ENCODE measurements at places on chromosomes 13 and 19.

GRCh38 chr19:43934055-43934984 lies 762 bp downstream of the ZNF45 start:
- DNase-seq: no peak

- no peak for DNase-seq
Observed at GRCh38 chr13:113953561-113953960, 20.3 kb downstream of the C13orf46 start.

GRCh38 chr19:40976134-40976533 lies 14.9 kb upstream of the CYP2B6 start:
- DNase-seq: no peak

DNA sequence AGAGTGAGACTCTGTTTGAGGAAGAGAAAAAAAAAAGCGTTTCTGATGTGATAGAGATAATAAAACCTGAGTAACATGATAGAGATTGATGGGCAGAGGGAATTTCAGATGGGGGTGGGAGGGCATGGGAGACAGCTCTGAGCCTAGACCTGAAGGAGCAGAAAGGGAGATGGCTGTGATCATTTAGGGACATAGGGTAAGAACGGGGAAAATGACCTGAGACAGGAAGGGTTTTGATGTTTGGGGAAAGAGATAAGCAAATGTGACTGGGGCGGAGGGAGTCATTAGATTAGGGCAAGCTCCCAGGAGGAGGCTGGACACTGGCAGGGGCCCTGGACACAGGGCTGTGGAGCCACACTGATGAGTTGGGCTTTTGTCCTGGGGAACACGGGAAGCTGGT lies 6.1 kb downstream of the ZNF320 start:
- DNase-seq: no peak

DNA sequence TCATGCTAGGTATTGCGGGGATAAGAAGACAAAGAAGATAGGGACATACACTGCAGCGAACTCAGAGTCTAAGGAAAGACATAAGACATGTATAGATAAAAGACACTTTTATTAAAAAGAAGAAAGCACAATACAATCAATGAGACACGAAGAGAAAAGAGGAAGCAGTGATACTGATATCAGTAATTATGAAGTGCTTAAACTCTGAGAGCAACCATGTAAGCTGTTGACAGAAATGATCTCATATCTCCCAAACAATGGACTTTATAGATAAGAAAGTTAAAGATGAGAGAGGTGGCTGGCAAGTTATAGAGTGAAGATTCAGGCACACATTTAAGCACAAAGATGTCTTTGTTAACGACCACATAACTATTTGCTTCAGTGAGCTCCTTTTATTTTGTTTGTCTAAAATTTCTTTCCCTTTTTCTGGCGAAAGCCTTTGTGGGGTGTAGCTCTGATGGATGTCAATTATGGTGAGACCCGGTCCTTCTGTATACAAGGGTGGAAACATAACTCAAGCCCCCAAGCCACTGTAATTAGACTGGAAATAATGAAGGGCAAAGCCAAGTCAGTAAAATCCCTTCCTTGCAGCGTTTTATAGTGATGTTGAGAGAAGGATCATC lies 818.0 kb upstream of the SLC10A2 start:
- DNase-seq: no peak

GRCh38 chr19:35141837-35142605 lies 1.0 kb upstream of the FXYD7 start:
- DNase-seq: no peak

DNA sequence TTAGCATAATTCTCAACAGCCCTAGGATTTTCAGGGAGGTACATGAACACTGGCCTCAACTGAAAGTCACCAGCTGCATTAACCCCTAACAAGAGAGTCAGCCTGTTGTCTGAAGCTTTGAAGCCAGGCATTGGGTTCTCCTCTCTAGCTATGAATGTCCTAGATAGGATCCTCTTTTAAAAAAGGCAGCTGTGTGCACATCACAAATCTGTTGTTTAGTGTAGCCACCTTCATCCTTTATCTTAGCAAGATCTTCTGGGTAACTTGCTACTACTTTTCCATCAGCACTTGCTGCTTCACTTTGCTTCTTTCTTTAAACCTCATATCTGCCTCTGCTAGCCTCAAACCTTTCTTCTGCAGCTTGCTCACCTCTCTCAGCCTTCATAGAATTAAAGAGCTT lies 1692.1 kb downstream of the EFNB2 start:
- DNase-seq: no peak

GRCh38 chr19:47694466-47695273 lies 18.6 kb upstream of the EHD2 start:
- DNase-seq: no peak

- no peak for DNase-seq
Observed at GRCh38 chr13:40640845-40641458, 25.5 kb downstream of the FOXO1 start.

- no peak for DNase-seq
Observed at GRCh38 chr19:51194527-51195315, 30.2 kb upstream of the CD33 start.

DNA sequence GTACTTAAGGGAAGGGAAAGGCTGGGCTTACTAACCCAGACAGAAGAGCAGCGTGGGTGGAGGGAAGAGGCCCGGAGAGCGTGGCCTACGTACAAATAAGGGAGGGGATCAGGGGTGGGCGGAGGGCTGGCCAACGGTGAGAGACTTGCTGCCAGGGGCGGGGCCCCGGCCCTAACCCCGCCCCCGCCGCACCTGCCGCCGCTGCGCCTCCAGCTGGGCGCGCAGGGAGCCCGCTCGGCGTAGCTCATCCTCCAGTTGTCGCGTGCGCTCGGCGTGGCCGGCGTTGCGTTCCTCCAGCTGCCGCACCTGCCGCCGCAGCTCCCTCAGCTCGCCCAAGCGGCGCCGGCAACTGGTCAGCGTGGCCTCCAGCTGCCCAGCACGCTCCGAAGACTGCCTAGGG lies 5.7 kb downstream of the HOOK2 start:
- DNase-seq: peak; percentile 66

GRCh38 chr19:4172861-4173473 lies 9.4 kb downstream of the SIRT6 start:
- DNase-seq: peak; percentile 72

GRCh38 chr13:72165276-72165675 lies 298.3 kb upstream of the DACH1 start:
- DNase-seq: no peak

All from transverse colon (tissue), 4 donors.